ENCODE measurements at places on chromosomes 12 and 14. TPM values are rescaled to one million over a fixed set of nuclear protein-coding genes. Genes with fewer than 3 reads are reported as not detected.

DNA sequence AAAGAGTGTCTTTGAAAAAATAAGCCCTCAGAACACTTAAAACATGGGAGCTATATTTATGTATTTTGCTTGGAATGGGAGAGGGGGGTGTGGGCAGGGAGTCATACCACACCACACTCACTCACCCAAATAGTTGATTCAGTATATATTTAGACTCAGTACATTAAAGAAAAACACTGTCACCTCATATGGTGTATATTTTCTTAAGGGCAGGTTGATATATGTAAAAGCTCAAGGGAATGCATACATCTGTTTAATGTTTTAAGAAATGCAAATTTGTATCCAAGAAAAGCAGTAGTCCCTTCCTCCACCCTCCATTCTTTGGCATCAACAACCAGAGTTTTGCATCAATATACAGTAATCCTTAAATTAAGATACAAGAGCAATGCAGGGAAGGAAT lies 1.4 kb downstream of the NFYB start:
- DNase-seq, result no peak

GRCh38 chr14:100018482-100018881 lies 46.7 kb upstream of the EVL start:
- no peak for DNase-seq

GRCh38 chr12:1435456-1435855 lies 158.9 kb downstream of the FBXL14 start:
- DNase-seq, result no peak

- peak; percentile 17 for DNase-seq
Observed at GRCh38 chr12:16165506-16165905, 112.0 kb downstream of the SLC15A5 start.

DNA sequence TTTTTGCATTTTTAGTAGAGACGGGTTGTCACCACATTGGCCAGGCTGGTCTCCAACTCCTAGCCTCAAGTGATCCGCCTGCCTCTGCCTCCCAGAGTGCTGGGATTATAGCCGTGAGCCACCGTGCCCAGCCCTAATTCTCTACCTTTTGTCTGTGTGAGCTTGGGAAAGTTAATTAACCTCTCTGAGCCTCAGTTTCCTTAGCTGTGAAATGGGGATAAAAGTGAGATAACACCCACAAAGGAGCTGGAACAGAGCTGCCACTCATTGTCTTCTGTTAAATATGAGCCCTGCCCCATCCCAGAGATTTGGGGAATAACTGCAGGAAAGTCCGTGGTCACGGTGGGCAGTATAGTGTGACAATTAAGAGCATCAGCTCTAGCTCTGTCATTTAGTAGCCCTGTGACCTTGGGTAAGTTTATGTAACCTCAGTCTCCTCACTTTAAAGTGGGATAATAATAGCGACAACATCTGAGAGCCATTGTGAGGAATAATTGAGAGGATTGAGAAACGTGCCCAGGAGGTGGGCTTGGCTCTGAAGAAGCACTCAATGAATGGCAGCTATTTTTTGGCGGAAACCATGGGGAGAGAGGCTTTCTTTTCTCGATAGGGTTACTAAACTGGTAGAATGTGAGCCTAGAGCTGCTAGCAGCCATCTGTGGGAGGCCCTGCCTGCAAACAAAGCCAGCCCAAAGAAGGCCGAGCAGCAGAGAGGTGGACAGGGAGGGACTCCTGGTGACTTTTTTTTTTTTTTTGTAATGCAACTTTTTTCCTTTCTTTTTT lies 60.8 kb upstream of the MED13L start:
- no peak for DNase-seq

- DNase-seq, result no peak
Observed at GRCh38 chr12:92558215-92558773, 144.5 kb upstream of the PLEKHG7 start.

- DNase-seq, result no peak
Observed at GRCh38 chr12:28209782-28210181, 19.5 kb downstream of the CCDC91 start.

- no peak for DNase-seq
Observed at GRCh38 chr12:52139579-52140062, 52.2 kb downstream of the KRT80 start.

DNA sequence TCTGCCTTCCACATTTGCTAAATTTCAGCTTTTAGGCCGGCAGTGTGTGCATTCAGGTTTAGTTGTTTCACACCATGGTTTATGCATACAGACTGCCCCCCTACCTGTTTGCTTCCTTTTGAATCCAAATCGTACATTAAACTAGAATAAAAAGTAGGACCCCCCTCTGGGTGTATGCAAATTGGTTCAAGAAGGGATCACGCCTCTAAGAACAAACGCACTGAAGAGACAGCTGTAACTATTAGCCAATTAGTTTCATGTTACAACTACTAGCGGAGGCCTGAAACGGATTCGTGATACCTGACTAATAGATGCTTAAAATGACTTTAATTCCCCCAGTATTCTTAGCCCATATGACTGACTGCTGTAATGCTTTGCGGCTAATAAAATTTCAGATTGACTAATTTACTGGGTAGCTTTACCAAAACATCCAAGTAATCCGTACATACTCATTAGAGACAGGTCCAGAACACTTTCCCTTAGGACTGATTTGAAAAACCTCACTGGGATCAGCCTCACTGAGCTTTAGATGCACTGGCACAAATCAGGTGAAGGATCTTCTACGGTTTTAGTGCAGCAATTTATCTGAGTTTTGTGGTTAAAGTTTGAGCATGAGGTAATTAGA lies 411.8 kb downstream of the NPAS3 start:
- no peak for DNase-seq

- DNase-seq, result no peak
Observed at GRCh38 chr12:113381220-113381619, 22.5 kb downstream of the SDS start.

- DNase-seq, result no peak
Observed at GRCh38 chr12:5945071-5946008, at the start of gene ANO2. Gene ANO2 (minus strand): TSS chr12:5945259. CDS start chr12:5945217, 42 bp downstream.

- DNase-seq, result no peak
Observed at GRCh38 chr12:26918321-26919215, 19.2 kb downstream of the INTS13 start.

DNA sequence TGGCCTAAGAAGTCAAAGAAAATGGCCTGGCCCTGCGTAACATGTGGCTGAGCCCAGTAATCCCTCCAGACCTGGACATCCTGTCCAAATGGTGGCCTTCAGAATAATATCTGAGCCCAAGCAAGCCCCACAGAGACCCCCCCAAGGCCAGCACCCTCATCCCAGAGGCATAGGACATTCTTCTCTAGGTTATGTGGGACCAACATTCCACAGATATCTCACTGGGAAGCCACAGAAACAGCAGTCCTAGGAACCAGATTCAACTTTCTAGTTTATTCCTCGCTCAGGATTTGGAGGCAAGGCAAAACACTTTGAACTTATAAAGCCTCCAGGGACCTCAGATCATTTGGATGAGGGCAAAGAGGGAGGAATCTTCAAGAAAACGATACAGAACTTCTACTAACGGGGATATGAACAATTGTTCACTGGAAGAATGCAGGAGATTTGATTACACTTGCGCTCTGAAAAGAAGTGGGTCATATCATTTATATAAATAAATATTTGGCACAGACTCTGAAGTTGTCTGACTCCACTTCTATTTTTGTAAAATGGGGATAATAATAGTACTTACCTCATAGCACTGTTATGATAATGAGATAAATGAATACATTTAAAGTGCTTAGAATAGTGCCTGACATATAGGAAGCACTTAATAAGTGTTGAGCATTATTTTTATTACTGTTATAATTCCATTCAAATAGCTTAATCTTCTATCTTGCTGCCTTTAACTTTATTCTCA lies 171.5 kb downstream of the NUAK1 start:
- no peak for DNase-seq

- no peak for DNase-seq
Observed at GRCh38 chr14:99284254-99285004, 12.4 kb upstream of the BCL11B start.

GRCh38 chr14:96482986-96483385 lies 19.2 kb upstream of the PAPOLA start:
- DNase-seq, result no peak

DNA sequence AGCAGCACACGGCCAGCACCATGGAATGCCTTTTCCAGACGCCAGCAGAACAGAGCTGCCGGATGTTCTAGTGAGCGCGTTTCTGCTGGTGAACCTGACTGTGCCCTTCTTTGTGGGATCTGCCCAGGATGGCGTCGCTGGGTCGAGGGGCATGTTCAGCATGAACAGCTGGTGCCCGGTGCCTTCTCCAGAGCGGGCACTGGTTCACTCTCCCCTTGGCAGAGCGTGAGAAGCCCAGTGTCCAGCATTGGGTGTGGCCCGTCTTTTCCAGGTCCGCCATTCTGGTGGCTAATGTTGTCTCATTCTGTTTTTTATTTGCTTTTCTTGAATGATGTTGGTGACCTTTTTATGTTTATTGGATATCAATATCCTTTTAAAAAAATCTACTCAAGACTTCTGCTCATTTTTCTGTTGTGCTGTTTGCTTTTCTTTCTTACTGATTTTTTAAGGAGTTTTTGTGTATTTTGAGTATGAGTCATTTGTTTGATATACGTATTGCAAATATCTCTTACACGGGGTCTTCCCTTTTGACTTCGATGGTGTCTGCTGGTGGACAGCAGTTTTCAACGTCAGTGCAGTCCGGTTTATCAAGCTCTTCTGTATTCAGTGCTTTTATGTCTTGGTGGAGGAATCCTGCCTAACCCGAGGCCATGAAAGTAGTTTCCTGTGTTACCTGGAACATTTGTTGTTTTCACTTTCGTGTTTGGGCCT lies 74.3 kb downstream of the ADGRD1 start:
- DNase-seq, result no peak

DNA sequence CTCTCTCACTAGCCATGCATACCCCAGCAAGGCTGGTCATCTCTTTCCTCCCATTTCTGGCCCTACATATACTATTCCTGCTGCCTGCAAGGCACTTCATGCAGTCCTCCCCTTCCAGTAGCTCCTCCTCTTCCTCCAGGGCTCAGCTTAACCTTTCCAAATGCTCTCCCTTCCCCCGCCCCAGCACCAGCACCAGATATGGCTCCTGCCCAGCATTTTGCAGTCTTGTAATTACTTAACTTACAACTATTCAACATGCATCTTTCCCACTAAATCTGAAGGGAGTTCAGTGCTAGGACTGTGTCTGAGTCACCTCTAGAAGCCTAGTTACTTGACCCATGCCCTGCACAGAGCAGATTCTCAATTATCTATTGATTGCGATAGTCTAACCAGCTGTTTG lies 1.8 kb upstream of the FBXO21 start:
- no peak for DNase-seq

GRCh38 chr12:52207106-52207505 lies 15.3 kb upstream of the KRT80 start:
- no peak for DNase-seq

DNA sequence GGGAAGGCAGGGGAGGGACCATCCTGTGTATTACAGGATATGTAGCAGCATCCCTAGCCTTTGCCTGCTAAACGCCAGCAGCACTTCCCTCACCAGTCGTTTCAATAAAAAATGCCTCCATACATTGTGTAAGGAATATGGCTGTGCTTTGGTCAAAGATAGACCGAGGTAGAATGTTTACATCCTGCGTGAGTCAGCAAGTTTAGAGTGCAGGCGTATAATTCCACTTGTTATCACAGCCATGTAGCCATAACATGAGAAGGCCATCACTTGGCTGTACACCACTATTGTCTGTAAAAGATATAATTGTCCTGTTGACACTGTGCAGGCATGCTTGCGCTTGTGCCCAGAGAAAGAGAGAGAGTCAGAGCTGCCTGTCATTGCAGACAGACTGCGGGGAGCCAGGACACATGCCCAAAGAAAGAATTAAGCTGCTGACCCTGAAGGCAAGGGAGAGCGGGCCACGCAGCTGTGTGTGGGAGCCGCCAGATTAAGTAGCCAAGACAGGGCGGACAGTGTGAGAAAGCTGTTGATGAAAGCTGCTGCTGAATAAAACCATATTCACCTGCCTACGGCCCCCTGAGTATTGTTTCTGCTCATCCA lies 68.4 kb downstream of the CRACR2A start:
- no peak for DNase-seq

- no peak for DNase-seq
Observed at GRCh38 chr12:95004610-95005009, 1.1 kb upstream of the NDUFA12 start.

DNA sequence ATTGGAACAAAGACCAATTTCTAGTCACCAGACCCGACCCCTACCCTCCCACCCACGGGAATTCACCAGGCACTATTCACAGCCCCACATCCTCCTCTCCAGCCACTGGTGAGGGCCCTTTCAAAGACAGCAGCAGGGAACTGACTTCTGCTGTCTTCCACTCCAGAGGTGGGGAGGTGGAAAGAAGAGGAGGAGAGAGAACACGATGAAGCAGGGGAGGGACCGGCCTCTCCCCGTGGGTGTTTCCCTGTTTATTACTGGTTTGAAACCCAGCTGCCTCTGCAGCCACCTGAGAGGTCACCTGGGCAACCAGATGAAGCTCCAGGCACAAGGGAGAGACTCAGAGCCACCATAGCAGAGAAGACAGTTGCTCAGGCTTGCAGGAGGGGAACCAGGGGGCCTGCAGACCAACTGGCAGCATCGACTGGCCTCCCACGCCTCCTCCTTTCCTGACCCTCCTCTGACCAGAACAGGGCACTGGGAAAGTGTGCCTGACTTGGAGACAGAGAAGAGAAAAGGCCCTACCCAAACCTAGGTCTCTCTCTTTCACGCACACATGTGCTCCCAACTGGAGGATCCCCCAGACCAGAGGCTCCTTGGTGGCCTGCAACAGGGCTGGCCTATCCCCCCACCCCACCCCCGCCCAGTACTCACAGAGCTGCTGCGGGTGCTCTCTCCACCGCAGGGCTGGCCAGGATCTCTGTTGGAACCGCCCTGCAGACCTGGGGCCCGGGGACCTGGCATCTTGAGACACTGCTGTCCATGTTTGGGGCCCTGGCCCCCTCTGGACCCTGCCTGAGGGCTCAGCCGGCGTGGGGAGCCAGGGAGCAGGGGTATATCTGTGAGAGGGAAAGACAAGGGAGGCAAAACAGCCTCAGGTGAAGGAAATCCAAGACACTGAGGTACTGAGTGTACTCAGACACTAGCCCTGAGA lies 22.8 kb downstream of the ANO2 start:
- DNase-seq, result no peak

GRCh38 chr12:96425321-96425720 lies 25.1 kb upstream of the CDK17 start:
- no peak for DNase-seq

ASPG gene
- 2.7 TPM for polyA plus RNA-seq

SCAF11 gene
- polyA plus RNA-seq, result 31.6 TPM

BMP4 gene
- 82.4 TPM for polyA plus RNA-seq

NTF3 gene
- polyA plus RNA-seq, result 11.3 TPM

NDRG2 gene
- polyA plus RNA-seq, result 272 TPM

EFS gene
- 28.7 TPM for polyA plus RNA-seq

CIT gene
- 1.7 TPM for polyA plus RNA-seq

ZNF664 gene
- polyA plus RNA-seq, result 45.7 TPM

SOAT2 gene
- polyA plus RNA-seq, result 0.30 TPM

RTL1 gene
- 0.01 TPM for polyA plus RNA-seq

Data from urinary bladder (tissue), 4 donors.